ENCODE measurements at places on chromosomes 2 and 18.

DNA sequence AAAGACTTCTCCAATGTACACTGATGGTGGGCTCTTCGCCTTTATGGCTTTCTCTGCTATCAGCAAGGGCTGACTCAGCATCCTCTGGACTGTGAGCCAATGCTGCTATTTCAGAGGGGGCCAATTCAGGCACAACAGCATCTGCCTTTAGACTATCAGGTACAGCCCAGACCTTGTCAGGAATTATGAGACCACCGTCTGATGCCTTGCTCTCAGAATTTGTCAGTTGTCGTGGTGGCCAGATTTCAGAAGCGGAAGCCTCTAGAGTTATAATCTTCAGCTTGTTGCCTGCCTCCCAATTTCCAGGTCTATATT, 92.7 kb downstream of the ALPK2 start:
- no peak for DNase-seq

- DNase-seq, result no peak
These were observed 13.4 kb downstream of the CAPN14 start for GRCh38 chr2:31203916-31204315.

- no peak for DNase-seq
These were observed 220.1 kb downstream of the IRS1 start for GRCh38 chr2:226579519-226579918.

DNA sequence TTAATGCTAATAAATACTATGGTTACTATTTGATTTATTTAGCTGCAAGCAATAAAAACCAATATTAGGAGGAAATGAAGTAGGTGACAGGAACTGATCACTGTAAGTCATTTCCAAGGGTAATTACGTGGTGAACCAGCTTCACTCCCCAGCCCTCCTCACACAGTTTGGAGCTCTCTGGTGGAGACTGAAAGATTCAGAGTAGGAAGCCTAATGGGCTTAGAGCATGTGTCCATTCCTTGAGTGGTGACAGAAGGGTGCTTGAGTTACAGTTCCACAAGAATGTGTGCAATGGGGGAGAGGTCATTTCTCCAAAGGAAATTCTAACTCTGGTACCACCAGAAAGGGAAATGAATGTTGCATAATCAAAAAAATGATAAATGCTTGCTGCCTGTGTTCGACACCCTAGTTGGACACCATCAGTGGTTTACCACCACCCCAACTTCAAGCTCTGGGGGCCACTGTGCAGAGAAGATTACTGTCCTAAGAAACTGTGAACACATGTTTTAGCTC, 285.1 kb upstream of the MMADHC start:
- no peak for DNase-seq

GRCh38 chr2:132793532-132793931, 123.5 kb upstream of the LYPD1 start:
- DNase-seq, result no peak

- DNase-seq, result no peak
These were observed 1.6 kb downstream of the CD8A start for GRCh38 chr2:86788881-86789686.

GRCh38 chr2:101735166-101735533, 37.6 kb downstream of the MAP4K4 start:
- no peak for DNase-seq

Data from activated CD4-positive, alpha-beta T cell treated with anti-CD3 and anti-CD28 coated beads for 48 hours (primary cell).